ENCODE measurements at places on chromosomes 4 and X. TPM values are rescaled to one million over a fixed set of nuclear protein-coding genes. Genes with fewer than 3 reads are reported as not detected.

- no peak for DNase-seq
These were observed 411.7 kb downstream of the ARHGAP24 start for GRCh38 chr4:85886665-85887064.

ADH1A gene
- total RNA-seq = 84.5 TPM

- DNase-seq = no peak
These were observed 12.2 kb upstream of the FGF16 start for GRCh38 chrX:77434962-77435361.

CT45A3 gene
- not detected for total RNA-seq

ATP1B4 gene
- total RNA-seq = not detected

PRSS12 gene
- total RNA-seq = 0.12 TPM

- DNase-seq = no peak
These were observed 297.0 kb upstream of the CLNK start for GRCh38 chr4:10981576-10981975.

DNA sequence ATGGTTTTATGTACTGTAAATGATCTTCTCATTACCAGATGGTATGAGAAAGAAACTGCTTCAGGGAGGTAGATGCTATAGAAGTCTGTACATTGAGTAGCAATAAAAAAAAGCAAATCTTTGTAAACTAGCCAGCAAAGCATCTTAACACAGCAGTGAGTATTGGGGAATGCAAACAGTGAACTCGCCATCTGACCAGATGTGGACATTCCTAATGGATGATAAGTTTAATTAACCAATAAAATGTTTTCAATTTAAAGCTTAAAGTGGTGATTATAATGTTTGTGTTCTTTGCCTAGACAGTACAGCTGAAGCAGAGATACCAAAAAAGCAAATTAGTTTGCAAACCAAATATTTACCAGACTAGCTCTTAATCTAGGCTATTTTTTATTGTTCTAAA is 1144.2 kb downstream of the FAT4 start:
- DNase-seq = no peak

Measured in right lobe of liver (tissue), 6 donors.